Gastroesophageal sphincter (tissue), 4 donors: ENCODE measurements at places on chromosomes 5 and 9.

- ATAC-seq: peak; percentile 59
Observed at GRCh38 chr5:75052192-75053053, at the start of gene GCNT4. TSS of gene GCNT4 (minus strand) at chr5:75052558. CDS start at chr5:75030037, 22,521 bp downstream.

DNA sequence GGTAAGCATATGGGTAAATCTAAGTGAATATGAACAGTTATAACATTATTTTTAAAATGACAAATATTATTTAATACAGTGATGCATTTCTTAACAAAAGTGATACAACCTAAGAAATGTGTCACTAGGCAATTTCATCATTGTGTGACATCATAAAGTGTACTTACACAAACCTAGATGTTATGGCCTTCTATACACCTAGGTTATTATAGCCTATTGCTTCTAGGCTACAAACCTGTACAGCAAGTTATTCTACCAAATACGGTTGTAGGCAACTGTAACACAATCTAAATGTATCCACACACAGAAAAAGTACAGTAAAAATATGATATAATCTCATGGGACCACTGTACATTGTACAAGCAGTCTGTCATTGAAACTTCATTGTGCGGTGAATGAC is 48.3 kb downstream of the STRBP start:
- ATAC-seq: no peak

GRCh38 chr9:92385953-92386352 is 18.4 kb downstream of the OGN start:
- ATAC-seq: no peak

DNA sequence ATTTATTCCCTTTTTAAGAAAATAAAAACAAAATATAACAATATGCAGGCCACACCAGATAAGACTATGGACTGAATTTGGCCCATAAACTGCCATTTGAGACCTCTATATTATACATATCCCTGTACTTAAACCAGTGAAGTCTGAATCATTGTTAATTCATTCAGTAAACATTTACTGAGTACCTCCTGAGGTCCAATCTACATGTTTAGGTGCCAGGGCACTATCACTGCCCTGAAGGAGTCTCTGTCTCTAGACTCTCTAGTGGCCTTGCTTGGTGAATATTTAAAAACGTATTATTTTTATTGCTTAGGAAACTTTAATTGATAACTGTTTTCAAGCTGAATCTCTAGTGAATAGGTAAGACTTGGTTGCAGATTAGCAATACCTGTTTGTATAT is 74.7 kb upstream of the ELL2 start:
- ATAC-seq: no peak

DNA sequence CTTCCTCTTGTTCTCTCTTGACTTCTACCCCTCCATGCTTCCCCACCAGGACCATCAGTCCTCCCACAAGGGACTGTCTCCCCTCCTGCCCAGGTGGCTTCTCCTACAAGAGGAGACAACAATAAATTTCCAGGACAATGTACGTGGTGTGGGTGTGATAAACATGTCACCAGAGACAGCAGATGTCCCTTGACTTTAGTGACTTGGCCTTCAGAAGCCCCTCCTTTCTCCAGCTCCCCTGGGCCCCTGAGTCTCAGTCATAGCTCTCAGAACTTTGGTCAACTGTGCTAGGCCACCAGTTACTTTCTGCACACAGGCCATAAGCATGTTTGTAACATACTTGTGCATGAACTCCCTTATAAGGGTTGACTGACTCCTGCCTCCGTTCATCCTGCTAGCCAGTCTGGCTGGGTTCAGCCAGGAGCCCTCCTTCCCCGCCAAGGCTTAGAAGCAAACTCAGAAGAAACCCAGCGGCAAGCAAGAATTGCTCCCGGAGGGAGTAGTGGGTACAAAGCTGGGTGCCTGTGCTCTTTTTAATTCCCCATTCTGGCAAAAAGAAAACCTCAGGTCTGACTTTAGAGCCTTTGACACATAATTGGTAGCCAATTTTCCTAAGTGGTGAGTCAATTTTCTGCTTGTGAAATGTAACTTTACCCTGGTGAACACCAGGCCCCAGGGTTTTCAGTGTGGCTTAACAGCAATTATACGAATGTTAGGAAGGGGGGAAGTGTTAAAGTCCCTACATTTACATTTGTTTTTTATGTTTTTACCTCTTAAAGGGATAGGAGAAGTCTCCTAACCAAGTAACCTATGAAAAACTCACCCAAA is 49.2 kb downstream of the EBF1 start:
- peak; percentile 32 for ATAC-seq

- no peak for ATAC-seq
Observed at GRCh38 chr5:143707806-143708205, 104.2 kb upstream of the HMHB1 start.

DNA sequence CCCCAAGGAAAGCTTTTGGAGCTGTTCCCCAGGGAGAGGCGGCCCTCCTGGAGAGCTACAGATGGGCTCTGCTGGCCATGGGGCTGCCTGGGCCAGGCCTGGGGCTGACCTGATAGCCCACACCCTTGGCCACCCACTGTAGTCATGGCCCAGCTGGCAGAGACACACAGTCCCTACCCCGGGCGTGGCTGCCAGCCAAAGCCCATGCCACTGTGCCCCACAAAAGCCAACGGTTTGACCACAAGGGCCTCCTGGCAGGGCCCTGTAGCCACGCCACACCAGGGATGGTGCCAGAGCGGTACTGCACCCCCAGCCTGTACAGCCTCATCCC is 15.2 kb downstream of the NACC2 start:
- no peak for ATAC-seq

DNA sequence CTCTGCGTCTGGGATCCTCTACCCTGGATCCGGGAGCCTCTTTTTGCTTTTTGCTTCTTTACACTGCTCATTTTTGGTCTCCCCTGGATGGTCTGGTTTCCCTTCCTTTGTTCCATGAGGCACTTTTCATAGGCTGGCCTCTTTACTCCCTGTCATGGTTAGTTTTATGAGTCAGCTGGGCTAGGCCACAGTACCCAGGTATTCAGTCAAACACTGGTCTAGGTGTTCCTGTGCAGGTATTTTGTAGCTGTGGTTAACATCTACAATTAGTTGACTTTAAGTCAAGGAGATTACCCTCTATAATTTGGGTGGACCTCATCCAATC is 17.5 kb downstream of the ANKRD33B start:
- no peak for ATAC-seq

DNA sequence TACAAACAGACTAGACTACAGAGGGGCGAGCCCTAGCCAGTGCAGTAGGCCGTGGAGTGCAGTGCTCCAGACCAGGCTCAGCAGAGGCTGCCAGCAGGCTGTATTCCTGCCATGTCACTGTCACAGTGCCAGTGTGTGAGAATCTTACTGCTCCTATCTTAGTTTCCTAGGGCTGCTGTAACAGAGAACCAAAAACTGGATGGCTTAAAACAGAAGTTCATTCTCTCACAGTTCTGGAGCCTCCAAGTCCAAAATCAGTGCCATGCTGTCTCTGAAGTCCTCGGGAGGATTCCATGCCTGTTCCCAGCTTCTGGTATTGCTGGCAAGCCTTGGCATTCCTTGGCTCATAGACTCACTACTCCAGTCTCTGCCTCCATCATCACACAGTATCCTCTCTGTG is 75.0 kb upstream of the SAP30L start:
- no peak for ATAC-seq

- no peak for ATAC-seq
Observed at GRCh38 chr9:105023788-105024187, 95.8 kb upstream of the ABCA1 start.

GRCh38 chr5:10536511-10536910 is 27.4 kb upstream of the ANKRD33B start:
- no peak for ATAC-seq

DNA sequence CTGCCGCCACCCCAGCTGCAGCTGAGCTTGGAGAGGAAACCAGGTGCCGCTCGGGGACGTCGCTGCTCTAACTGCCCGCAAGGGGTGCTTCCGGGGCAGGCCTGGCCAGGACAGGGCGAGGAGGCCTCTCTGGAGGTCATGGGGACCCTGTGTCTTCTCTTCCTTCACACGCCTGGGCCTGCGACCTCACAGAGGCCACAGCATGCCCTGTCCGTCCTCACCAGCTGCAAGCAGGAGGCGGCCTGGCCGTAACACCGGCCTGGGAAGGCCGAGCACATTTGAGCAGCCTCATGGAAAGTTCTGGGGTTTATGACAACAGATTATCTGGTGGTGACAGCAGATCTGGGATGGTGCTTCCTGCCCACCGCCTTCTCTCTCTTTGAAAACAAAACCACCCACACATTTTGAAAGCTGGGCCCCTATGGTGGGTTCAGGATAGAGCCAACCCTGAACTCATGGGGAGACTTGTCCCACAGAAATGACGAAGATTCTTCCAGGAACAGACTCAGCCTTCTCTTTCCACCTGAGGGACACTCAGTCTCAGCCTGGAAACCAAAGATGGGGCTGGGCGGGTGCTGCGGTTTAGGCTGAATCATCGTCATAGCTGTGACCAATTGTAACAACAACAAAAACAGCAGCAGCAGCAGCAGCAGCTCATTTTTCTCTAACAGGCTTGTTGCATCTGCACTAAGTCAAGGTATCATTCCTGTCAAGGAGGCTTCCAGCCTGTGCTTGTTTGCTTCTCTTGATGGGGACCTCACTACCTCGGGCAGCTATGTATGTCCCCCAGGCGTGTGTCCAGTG is 99.6 kb upstream of the RAPGEF1 start:
- no peak for ATAC-seq

- no peak for ATAC-seq
Observed at GRCh38 chr5:41893074-41893851, 10.9 kb upstream of the RIMOC1 start.

- ATAC-seq: no peak
Observed at GRCh38 chr9:16514131-16514530, 356.3 kb downstream of the BNC2 start.

GRCh38 chr9:28720746-28721145 is 1147.5 kb upstream of the C9orf72 start:
- no peak for ATAC-seq

DNA sequence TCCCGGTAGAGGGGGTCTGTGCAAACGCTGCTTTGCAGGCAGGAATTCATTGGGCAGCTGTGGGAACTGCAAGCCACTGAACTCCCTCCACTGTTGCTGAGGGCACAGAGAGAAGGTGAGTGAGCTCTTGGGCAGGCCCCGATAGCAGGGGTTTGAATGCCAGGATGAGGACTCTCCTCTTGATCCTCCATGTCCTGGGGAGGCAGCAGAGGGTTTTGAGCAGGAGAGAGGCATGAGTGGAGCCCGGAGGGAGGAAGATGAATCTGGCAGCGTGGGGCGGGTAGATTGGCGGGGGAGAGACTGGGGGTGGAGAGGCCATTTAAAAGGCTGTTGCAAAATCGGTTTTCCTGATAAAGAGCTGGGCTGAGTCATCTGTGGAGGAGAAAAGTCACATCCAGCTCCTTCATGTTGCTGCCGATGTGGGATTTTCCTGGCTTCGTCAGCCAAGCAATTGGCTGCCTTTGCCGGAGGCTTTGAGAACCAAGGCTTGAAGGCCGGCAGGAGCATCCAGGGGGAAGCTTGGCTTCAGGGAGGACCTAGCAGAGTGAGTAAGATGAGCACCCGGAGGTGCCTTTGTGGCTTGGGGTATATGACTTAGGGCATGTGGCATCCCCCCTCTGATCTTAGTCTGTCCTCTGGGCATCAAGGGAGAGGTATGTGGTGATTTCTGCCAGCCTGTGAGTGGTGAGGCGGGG is at the start of gene SYNPO:
SYNPO (plus strand) TSS at position 350 of the 695 bp plus-strand sequence. CDS start 7,616 bp downstream, outside the sequence.
- peak; percentile 76 for ATAC-seq

GRCh38 chr5:82359272-82359671 is 81.1 kb upstream of the RPS23 start:
- no peak for ATAC-seq

- ATAC-seq: no peak
Observed at GRCh38 chr9:135096408-135096895, 9.0 kb downstream of the OLFM1 start.

- no peak for ATAC-seq
Observed at GRCh38 chr5:1511651-1512540, 11.9 kb downstream of the LPCAT1 start.

DNA sequence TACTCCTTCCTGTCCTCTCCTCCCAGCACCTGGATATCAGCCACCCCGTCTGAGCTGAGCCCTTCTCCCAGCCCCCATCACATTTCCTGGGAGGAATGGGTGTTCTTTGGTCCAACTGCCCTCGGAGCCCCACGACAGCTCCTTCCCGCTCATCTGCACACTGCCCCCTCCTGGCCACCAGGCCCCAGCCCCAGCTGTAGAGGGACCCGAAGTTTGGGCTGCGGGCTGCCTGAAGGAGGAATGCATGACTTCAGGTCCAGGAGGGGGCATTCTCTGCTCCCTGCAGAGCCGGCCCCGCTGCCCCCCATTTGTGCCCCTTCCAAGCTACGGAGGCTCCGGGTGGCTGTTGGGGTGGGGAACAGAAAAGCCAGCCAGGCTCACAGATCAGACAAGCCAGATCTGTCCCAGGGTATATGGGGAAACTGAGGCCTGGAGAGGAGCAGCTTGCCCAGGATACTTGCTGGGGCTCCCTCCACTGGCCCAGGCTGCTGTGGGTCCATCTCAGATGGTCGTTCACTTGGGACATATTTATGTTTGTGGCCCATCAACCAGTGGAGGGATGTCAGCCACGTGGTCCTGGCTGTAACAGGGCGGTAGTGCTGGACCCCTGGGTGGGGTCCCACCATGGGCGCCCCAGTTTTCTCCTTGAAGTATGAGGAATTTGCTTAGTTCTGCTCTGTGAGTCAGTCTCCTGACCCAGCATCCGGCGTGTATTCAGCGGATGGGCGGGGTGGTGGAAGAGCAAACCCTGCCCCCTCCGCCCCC is 33.1 kb downstream of the DAB2IP start:
- no peak for ATAC-seq

- no peak for ATAC-seq
Observed at GRCh38 chr5:110752953-110753352, 14.1 kb downstream of the SLC25A46 start.
